ENCODE measurements at places on chromosomes 13 and 19.
A peak's percentile ranks its signal among the peaks of the same experiment; 100 is the strongest.

DNA sequence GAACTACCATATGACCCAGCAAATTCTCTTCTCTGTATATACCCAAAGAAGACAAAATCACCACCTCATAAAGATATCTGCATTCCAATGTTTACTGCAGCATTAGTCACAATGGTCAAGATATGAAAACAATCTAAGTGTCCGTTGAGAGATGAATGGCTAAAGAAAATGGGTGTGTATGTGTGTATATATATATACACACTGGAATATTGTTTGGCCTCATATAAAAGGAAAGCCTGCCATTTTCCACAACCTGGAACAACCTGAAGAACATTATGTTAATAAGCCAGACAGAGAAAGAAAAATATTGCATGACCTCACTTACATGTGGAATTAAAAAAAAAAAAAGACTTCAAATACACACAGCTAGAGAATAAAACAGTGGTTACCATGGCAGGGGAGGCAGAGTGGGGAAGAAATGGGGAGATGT, 29.5 kb upstream of the RBM26 start:
- peak; percentile 68 for DNase-seq

GRCh38 chr19:58509731-58510083, 2.1 kb downstream of the SLC27A5 start:
- no peak for DNase-seq

GRCh38 chr13:28248080-28248479, 109.7 kb downstream of the PAN3 start:
- DNase-seq, result no peak

GRCh38 chr19:29089315-29089870, 123.6 kb downstream of the UQCRFS1 start:
- no peak for DNase-seq

- DNase-seq, result no peak
These were observed 14.7 kb downstream of the NOVA2 start for GRCh38 chr19:45958769-45959516.

DNA sequence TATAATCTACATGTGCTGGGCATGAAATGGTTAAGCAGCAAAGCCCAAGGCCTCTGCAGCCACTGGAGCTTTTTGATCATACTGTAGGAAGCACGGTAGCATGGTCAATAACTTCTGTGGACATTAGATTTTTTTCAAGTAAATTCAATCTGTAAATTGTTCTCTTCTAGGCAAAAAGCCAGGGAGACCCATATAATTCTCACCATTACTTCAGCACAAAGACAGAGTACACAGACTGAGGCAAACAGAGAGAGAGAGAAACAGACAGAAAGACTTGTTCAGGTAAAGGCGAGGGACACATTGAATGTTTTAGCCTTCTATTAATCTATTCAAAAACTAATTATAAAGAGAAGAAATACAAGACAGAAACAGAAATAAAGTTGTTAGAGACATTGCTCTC, 349.4 kb downstream of the RFC3 start:
- no peak for DNase-seq

DNA sequence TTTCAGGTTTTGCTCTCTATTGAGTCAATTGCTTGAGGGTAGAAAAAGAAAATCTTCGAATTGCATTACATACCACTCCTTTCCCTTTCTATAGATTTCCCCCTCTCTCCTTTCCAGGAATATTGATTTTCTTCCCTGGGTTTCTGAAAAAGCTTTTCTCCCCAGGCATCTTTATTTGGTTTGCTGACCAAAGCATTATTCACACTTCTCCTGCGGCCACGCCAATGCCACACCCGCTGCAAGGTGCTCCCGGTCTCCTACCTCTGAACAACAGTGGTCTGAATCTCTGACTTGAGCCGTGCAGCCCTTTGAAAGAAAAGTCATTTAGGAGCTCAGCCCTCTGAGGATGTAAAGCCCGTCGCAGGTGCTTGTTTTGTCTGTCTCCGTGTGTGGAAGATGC, 350.9 kb upstream of the TMTC4 start:
- no peak for DNase-seq

DNA sequence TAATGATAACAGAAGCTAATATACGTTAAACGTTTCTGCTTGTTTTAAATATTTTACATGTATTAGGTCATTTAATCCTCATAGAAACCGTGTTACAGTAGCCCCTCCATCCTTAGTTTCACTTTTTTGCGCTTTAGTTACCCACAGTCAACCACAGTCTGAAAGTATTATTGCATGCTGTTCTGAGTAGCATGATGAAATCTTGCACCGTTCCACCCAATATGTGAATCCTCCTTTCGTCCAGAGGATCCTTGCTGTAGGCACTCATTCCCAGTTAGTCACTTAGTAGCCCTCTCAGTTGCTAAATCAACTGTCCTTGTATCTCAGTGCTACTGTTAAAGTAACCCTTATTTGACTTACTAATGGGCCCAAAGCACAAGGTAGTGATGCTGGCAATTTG, 257.8 kb downstream of the ENOX1 start:
- peak; percentile 79 for DNase-seq

GRCh38 chr19:43329989-43330388, 23.5 kb upstream of the CD177 start:
- no peak for DNase-seq

GRCh38 chr19:47740866-47741519, 4.4 kb upstream of the NOP53 start:
- no peak for DNase-seq

GRCh38 chr19:39833464-39834286, at the start of gene DYRK1B:
TSS of gene DYRK1B (minus strand) at chr19:39834162. CDS start at chr19:39831867, 2,295 bp downstream.
- peak; percentile 97 for DNase-seq

- DNase-seq, result peak; percentile 81
These were observed 43.4 kb upstream of the MAP3K10 start for GRCh38 chr19:40147693-40148347.

GRCh38 chr19:5607318-5608275, 15.0 kb downstream of the SAFB2 start:
- DNase-seq, result no peak

DNA sequence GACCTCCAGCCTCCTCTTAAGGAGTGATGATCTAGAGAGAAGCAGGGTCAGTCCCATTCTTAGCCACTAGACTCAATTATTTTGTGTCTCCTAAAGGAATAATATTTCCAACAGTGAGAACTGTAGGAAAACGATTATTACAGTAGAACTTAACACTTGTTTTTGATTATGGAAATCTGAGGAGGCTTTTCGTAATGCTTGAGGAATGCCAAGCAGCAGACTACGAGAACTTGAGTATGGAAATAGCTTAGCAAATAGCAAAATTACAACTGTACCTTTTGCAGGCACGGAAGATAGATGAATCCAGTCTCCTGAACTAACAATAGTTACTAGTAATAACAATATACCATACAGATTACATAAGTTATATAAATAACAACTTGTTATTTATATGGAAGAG, 12.2 kb downstream of the BRD4 start:
- peak; percentile 72 for DNase-seq

Data from iris pigment epithelial cell (primary cell).